ENCODE measurements at places on chromosomes 1 and 21. TPM values are rescaled to one million over a fixed set of nuclear protein-coding genes. Genes with fewer than 3 reads are reported as not detected.

The LIPI gene
- not detected for polyA plus RNA-seq

The F13B gene
- polyA plus RNA-seq, result not detected

The CLDN17 gene
- polyA plus RNA-seq, result not detected

The ST3GAL3 gene
- 10.9 TPM for polyA plus RNA-seq

The SLC44A3 gene
- not detected for polyA plus RNA-seq

The IGSF3 gene
- polyA plus RNA-seq, result not detected

The ASTN1 gene
- polyA plus RNA-seq, result not detected

The NBPF1 gene
- 13.2 TPM for polyA plus RNA-seq

The USP33 gene
- 37.6 TPM for polyA plus RNA-seq

The SPRR2G gene
- polyA plus RNA-seq, result not detected

The CACHD1 gene
- polyA plus RNA-seq, result 3.3 TPM

The TDRD10 gene
- polyA plus RNA-seq, result not detected

The TBX19 gene
- polyA plus RNA-seq, result 1.2 TPM

The SLC25A34 gene
- polyA plus RNA-seq, result 0.13 TPM
